Aortic smooth muscle cell (primary cell): ENCODE measurements at places on chromosomes 6 and 20. TPM values are rescaled to one million over a fixed set of nuclear protein-coding genes. Genes with fewer than 3 reads are reported as not detected.

OR2H2 gene
- not detected in 2 replicates for total RNA-seq

SPDEF gene
- total RNA-seq, result under 0.01 TPM in 1 of 2 replicates, not detected in the other

NOX3 gene
- not detected in 2 replicates for total RNA-seq

TXLNB gene
- total RNA-seq, result 0.13 and 0.19 TPM in 2 replicates
